ENCODE measurements at places on chromosomes 7 and 10.

GRCh38 chr10:113089551-113089950 is 139.5 kb downstream of the TCF7L2 start:
- DNase-seq = no peak

DNA sequence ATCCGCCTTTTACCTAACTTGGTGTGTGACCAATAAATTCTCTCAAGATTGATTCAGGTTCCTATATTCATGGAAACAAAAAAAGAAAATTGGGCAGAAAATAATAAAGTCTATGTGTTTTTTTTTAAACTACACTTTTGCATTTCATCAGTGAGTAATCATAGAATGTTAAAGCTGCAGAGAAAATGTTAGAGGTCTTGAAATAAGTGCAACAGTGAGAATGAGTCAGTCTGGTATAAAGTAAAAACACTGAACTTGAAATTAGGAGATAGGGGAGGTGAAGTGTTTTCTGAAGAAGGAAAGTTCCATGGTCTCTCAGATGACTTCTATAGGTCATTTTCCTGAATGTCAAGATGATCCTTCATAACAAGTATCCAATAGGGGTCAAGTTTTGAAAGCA is 202.6 kb upstream of the NRP1 start:
- no peak for DNase-seq

GRCh38 chr10:101066896-101067355 is 5.1 kb downstream of the KAZALD1 start:
- DNase-seq = no peak

GRCh38 chr10:129655679-129656031 is 188.6 kb downstream of the MGMT start:
- DNase-seq = no peak

GRCh38 chr10:24850727-24851296 is 101.6 kb downstream of the PRTFDC1 start:
- no peak for DNase-seq

- no peak for DNase-seq
Measured at GRCh38 chr7:683526-684205, 42.8 kb upstream of the DNAAF5 start.

All from activated CD8-positive, alpha-beta memory T cell treated with anti-CD3 and anti-CD28 coated beads for 48 hours (primary cell).